SK-N-SH treated with all-trans-retinoic acid at 6 μM for 48 hours (cell line): ENCODE measurements at places on chromosomes 11 and 22.

- ATAC-seq: no peak
Observed at GRCh38 chr11:133832991-133833897, 12.1 kb downstream of the SPATA19 start.

DNA sequence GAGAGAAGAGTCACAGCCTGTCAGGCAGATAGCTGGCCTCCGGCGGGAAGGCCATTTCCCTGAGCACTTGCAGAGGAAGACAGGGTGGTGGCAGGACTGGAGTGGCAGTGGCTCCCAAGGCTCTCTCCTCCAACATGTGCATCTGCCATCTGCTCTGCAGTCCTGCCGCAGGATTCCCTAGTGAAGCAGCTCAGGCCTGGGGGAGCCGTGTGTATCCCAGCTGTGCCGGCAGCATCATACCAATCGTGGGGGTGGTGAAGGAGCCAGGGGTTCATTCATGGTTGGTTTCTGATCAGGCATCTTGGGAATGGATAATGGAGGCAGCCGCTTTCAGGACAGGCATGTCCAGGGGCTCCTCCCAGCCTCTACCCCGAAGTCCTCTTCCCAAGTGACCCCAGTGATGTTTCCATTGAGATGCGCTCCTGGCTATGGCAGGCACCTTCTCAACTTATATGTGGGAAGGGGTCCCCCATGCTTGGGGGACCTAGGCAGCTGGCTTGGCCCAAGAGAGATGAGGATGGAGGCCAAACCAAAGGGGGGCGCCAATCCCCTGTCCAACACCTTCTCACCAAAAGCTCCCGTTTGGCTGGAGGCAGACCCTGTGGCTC, 6.1 kb downstream of the TAGLN start:
- no peak for ATAC-seq

DNA sequence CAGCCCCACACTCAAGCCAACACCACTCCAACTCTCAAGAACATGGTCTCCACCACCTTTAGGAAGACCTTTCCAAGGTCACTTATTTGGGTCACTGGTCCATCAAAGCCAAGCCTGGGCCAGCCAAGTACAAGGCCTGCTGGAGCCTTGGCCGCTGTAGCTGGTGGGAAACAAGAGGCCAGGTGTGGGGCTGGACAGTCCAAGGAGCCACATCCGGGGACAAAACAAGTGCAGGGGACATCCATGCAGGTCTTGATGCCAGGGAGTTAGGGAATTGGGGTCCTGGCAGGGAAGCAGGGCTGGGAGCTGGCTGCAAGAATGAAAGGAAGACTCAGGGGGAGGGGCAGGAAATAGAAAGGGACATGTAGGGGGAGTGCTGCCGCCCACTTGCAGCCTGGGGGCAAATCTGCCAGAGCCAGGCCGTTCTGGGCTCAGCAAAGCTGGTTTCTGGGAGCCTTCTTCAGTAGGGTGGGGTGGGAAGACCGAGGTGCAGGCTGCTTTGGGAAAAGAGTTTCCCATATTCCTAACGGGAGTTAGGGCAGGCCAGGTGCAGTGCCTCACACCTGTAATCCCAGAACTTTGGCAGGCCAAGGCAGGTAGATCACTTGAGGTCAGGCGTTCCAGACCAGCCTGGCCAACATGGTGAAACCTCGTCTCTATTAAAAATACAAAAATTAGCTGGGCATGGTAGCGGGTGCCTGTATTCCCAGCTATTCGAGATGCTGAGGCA, 69.5 kb upstream of the ATXN10 start:
- no peak for ATAC-seq

DNA sequence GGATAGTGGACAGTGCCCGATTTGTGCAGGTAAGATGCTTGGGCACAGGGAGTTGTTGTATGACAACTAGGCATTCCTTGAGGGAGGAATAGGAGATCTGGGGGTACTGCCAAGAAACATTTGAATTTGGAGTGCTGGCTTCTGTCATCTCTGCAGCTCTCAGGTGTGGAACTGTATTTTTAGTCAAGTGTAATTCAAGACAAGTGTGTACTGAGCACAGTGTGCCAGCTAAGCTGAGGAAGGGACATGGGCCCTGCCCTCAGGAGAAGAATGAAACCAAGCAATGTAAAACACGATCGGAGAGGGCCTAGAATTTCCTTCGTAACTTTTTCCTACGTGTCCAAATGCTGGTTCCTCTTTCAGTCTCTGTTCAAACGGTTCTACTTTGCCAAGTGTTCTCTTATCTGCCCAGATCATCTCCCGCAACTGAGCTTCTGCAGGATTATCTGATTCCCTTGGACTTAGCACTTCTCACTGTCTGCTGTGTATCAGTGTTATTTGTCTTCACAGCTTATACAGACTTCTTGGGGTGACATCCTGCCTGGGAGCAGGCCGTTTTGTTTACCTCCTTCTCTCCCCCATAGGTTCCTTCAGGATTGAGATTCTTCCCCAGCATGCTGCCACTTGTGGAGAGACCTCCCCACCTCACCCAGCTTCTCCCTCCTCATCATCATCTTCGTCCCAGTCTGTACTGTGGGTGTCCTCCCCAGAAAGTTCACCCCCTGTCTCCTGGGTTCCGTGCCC, 27.6 kb downstream of the ART5 start:
- no peak for ATAC-seq

- ATAC-seq: peak; percentile 75
Observed at GRCh38 chr22:20156611-20157429, 6.0 kb upstream of the CCDC188 start.

DNA sequence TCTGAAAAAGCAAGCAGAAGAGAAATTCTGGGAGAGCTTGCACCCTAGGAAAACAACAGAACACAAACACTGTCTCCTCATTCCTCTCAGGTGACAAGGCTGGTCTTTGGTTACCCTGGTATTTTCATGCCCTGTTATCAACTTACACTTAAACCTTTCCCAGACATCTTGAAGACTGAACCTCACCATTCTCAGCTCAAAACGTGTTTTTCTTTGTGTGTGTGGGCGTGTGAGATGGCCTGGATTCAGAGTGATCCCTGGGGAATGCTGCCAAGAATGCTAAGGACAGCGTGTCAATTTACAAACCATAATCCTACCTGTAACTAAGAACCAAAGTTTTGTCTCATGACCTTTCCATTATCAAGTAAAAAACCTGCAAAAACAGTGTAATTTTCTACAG, 33.3 kb downstream of the ELF5 start:
- no peak; the same call in 1 of the 3 replicates for ATAC-seq

- ATAC-seq: no peak
Observed at GRCh38 chr22:45640291-45640940, 31.2 kb upstream of the ATXN10 start.

DNA sequence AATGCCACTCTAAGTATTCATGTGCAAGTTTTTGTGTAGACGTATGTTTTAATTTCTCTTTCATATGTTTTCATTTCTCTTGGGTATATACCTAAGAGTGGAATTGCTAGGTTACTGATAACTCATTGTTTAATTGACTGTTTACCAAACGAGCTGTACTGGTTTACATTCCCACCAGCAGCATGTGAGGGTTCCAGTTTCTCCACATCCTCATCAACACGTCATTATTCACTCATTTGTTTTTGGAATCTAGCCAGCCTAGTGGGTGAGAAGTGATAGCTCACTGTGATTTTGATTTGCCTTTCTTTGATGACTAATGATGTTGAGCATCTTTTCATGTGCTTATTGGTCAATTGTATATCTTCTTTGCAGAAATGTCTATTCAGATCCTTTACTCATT, 4.0 kb downstream of the ANKRD13D start:
- ATAC-seq: no peak

DNA sequence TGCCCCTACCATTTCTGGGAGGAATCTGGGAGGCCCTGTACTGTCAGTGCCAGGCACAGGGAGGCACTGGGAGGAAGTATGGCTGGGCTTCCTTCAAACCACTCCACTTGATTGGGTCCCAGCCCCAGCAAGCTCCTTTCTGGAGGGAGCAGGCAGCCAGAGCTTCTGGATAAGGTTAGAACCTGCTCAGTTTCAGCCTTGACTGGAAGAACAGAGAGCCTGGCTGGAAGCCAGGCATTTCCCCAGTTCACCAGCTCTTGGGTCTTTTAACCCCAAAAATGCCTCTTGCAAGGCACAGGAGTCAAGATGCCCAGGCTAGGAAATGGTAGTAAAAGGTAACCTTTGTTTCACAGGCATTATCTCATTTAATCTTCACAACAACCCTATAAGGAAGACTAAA, 9.0 kb upstream of the KCTD14 start:
- peak; percentile 36; the same call in 2 of the 3 replicates for ATAC-seq

GRCh38 chr11:74520927-74521665, 27.6 kb upstream of the LIPT2 start:
- ATAC-seq: no peak

- no peak for ATAC-seq
Observed at GRCh38 chr11:70625582-70626518, 227.5 kb downstream of the CTTN start.

- no peak for ATAC-seq
Observed at GRCh38 chr11:95054356-95054755, 5.1 kb downstream of the KDM4F start.

GRCh38 chr11:68767672-68768071, 16.4 kb upstream of the TESMIN start:
- no peak for ATAC-seq

DNA sequence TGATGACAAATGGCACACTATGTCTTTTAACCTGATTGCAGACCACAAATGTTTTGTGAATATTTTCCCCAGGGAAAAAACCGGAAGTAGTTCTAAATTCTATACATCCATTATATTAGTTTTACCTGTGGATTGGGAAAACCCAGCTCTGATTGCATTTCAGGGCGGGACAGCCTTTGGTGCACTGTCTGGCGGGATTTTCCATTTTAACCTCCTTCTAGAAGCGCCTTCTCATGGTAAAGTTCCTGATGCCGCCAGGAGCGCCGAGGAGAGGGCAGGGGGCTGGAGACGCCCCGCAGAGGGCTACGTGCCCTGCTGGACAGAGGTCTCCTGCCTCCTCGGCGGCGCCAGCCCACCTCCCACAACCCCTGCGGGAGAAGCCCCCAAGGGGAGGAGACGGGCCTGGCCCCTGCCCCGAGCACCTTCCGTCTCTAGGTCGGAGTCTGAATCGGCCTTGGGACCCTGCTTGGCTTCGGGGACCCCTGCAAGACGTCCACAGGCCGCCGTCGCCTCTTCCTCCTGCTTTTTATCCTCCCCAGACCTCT, 1.2 kb upstream of the P2RX6 start:
- ATAC-seq: peak; percentile 5; the same call in 2 of the 3 replicates

- ATAC-seq: peak; percentile 85
Observed at GRCh38 chr11:24238771-24239645, 257.8 kb upstream of the LUZP2 start.

- no peak for ATAC-seq
Observed at GRCh38 chr11:45243967-45244366, 42.2 kb downstream of the SYT13 start.

GRCh38 chr11:69460540-69461257, 20.8 kb upstream of the LINC01488 start:
- ATAC-seq: no peak

GRCh38 chr11:92682952-92683351, 286.5 kb upstream of the MTNR1B start:
- ATAC-seq: no peak

GRCh38 chr11:65817312-65817834, 16.4 kb upstream of the SNX32 start:
- no peak for ATAC-seq

DNA sequence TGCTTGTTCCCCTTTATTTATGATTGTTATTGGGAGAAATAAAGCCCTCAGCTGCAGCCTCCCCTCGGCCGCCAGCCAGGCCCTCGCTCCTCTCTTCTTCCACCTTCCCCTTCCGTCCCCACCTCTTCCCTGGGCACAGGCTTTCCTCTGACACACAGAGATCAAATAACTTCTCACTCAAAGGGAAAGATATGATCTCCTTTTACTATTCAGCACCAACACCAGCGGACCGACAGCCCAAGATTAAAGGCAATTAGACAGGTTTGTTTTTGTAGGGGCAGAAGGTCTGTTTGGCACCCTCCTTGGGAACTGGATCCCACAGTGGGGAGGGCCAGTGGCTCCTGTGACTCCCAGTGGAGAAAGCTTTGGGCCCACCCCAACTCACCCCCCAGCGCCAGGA, 23.0 kb downstream of the NECTIN1 start:
- ATAC-seq: no peak

DNA sequence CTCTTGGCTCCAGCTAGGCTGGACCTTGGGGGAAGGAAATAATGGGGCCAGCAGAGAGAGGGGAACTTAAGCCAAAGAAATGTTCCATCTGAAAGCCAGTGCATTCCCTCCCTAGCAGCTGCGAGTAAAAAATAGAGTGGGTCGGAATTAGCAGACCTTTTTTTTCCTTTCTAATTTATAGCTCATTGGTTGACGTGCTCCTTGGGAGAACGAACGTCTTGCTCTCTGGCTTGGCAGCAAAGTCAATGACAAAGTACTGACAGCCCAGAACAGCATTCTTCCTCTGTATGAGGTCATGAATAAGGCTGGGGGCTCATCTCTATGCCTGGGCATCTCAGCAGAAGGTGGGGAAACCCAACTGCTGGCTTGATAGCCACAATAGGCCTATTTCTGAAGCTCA, 65.0 kb downstream of the SEZ6L start:
- ATAC-seq: no peak

GRCh38 chr11:46309814-46310259, 32.4 kb downstream of the CREB3L1 start:
- no peak for ATAC-seq

DNA sequence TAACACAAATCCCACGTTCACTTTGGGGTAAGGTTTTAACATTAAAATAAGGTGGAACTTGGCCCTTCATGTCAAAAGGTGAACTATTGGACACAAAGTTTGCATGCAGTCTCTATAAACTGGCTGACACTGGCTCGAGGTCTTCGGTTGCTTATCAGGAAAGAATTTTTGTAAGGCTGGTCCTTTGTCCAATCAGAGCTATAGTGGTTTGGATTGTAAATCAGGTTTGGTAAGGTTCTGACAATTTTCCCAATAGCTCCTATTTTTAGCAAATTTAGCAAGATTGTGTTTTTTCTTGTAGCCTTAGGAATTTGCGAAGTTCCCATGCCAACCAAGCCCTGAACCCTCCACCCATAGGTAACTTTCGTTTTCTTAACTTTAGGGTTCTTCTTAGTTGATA, 17.6 kb upstream of the MED17 start:
- ATAC-seq: no peak

GRCh38 chr11:97487387-97487786, 1097.6 kb downstream of the JRKL start:
- ATAC-seq: no peak

DNA sequence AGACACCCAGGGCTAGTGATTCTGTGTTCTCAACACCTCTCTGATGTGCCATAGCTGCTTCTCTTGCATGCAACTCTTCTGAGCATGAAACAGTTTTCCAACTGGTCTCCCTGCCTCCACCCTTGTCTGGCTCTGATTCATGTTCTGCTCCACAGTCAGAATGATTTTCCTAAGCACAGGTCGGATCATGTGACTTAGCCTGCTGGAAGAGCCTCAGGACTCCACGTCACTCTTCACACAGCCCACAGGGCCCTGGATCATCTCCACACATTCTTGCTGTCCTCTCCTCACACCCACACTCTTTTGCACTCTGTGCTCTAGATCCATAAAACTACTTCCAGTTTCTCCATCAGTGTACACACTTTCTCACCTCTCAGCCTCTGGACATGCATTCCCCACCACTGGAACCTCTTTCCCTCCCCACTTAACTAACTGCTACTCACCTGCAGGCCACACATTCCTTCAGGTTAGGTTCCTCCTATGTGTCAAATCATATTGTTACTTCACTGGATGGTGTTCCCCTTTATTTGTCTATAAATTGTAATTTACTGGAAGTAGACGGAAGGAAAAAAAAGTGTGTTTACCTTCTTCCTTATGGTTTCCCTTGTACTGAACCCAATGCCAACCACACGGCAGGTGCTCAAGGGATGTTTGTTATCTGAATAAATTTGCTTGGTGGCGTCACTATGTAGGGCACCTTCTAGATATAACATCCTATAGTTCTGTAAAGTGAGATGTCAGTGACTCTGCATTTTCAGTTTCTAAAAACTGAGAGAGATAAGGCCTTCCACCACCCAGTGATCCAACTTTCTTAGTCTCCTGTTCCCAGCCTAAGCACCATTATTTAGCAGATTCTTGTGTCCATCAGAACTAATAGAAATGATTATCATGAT, 133.7 kb downstream of the ETS1 start:
- peak; percentile 66 for ATAC-seq
